ENCODE measurements at places on chromosomes 1 and 21. TPM values are rescaled to one million over a fixed set of nuclear protein-coding genes. Genes with fewer than 3 reads are reported as not detected.

DNA sequence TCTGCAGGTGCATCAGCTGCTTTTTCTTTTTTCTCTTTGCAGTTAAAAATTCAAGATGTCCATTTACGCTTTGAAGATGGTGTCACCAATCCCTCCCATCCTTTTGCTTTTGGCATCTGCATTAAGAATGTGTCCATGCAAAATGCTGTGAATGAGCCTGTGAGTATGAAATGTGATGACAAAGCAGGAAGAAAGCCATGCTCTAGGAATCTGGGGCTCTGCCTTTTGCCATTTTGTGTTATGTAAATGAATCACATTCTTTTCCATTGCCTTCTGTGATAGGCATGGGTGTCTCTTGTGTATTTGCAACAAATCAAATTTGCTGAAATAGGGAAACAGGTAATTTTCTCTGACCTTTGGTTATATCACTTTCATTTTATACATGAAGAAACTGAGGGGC, 19.4 kb downstream of the VPS13D start:
- no peak for DNase-seq

DNA sequence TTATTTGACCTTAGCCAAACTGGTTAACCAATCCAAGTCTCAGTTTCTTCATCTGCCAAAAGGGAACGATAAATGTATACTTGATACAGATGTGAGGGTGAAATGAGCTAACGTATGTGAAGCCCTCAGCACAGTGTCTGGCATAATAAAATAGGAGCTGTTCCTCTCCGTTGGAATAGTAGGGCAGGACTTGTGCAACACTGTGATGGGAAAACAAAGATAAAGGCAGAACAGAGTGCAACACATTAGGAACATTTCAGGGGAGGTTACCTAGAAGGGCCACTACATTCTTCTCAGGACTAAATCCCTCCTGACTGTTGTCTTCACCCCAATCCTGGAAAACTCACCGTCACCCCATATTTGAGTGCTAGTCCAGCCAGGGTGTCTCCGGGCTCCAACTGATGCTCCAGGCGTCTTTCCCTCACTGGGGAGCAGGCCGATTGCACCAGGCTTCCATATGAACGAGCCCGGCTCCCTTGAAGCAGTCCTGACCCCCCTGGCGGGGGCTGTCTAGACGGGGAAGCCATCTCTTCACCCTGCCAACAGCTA, 896 bp downstream of the LYSMD1 start:
- no peak for DNase-seq

DNA sequence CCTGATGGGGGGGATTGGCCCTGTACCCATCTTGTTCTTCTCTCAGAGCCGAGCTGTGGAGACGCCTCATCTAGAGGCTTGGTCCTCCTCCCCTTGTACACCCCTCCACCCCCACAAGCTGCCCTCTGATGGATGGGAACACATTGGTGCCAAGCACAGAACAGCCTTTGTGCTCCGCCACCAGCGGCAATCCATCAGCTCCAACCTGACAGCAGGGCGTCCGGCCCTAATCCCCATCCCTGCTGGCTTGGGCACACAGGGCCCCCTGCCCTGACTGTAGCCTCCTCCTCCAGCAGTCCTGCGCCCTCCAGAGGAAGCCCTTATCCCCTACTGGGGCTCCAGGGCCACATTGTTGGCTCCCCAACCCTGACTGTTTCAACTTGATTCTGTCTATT, 3.8 kb upstream of the MYOG start:
- no peak for DNase-seq

HES3 gene
- not detected for polyA plus RNA-seq

OR2G6 gene
- polyA plus RNA-seq: not detected

DNA sequence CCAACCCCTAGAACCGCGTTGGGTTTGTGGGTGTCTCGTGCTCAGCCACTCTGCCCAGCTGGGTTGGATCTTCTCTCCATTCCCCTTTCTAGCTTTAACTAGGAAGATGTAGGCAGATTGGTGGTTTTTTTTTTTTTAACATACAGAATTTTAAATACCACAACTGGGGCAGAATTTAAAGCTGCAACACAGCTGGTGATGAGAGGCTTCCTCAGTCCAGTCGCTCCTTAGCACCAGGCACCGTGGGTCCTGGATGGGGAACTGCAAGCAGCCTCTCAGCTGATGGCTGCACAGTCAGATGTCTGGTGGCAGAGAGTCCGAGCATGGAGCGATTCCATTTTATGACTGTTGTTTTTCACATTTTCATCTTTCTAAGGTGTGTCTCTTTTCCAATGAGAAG, 18.7 kb downstream of the TFF3 start:
- DNase-seq: no peak

DNA sequence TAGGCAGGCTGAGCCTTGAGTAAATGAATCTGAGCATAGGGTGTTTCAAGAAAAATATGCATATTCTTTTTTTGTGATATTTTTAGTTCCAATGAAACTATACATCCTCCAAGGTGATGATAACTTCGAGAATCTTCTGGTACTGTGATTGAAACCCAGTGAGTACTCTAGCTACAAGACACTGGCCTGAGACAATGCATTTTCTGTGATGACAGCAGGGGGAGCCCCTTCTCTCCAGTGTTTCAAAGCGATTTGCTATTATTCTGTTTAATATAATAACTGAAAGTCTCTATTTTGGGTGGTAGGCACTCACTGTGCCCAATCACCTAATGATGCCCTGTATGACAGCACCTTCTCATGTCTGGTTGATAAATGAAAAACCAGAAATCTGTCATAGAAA, 12.1 kb downstream of the IRF2BP2 start:
- DNase-seq: peak; percentile 54

- DNase-seq: no peak
These were observed 12.2 kb downstream of the HDAC1 start for GRCh38 chr1:32303997-32304622.

- DNase-seq: no peak
These were observed 1107.9 kb downstream of the PLA2G4A start for GRCh38 chr1:187936667-187937066.
